GM19239 (cell line): ENCODE measurements at places on chromosomes 12 and 14.

- DNase-seq = no peak
These were observed 5.1 kb downstream of the CDH24 start for GRCh38 chr14:23052182-23052623.

DNA sequence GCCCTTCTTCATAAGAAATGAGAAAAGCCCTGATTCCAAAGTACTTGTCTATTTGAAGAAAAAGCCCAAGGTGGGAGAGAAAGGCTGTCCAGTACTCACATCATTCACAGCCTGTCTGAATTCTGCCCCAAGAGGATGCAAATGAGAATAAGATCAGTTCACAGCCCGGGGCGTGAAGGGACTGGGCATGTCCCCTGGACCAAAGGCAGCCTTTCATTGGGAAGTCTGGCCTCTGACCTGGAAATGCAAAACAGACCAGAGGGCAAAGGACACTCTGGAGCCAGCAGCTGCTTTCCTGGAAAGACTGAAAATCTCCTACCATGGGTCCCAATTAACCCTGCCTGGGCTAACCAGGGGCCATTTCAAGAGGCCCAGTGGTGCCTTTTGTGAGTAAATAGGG is 191.2 kb upstream of the PELI2 start:
- no peak for DNase-seq

DNA sequence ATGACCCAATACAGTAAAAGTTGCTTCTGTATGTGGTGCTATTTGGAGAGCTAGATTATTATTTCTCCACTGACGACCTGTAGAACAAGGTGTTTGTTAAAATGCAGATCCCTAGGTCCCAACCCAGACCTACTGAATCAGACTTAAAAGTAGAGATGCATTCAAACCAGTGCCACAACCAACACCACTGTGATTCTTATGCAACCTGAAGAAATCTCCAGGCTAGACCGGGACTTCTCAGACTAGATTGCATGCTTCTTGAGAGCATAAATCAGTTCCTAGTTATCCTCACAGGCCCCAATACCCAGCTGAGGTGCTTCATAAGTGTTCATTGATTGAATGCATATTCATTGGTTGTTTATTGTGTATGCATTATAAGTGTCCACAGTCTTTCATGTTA is 78.2 kb downstream of the SPTSSA start:
- no peak for DNase-seq

- DNase-seq = no peak
These were observed 24.9 kb upstream of the BCDIN3D start for GRCh38 chr12:49867570-49868341.

DNA sequence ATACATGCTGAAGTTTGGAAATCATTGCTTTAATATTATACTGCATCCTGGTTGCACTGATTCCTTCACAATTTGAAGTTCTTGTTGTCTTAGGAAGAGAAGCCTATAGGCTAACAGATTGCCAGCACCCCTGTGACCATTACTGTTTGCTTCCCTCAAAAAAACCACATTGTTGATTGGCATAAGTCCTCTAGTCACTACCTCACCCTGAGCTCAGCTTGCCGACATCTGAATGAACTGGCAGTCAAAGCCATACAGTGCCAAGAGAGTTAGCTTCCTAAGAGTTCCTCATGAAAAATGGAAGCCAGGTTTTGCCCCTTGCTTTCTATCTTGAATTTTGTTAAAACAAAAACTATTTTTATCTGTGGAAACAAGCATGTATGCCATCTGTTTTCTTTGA is 276.1 kb downstream of the SYT1 start:
- DNase-seq = no peak

GRCh38 chr12:2341051-2341751 is 288.4 kb downstream of the CACNA1C start:
- no peak for DNase-seq

GRCh38 chr14:87066221-87066817 is 926.7 kb downstream of the GALC start:
- DNase-seq = no peak

DNA sequence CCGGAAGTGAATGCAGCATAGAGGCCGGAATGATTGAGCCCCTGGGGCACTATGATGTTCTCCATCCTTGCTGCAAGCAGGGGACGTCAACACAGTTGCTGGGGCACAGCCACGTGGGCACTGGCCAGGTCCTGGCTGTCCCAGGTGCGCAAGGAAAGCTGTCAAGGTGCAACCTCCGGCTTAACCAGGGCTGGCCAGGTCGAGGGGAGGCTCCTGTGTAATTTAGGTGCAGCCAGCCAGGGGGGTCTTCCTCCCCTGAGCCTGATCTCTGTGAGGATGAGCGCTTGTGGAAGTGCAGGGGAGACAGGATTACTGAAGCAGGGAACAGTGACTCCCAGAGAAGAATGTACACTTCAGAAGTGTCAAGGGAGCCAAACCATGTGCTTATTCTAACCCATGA is 852.8 kb upstream of the TMEM132C start:
- no peak for DNase-seq

- DNase-seq = no peak
These were observed 70.4 kb upstream of the SLCO1C1 start for GRCh38 chr12:20624718-20625117.

GRCh38 chr14:64123241-64123822 is 170.8 kb downstream of the ESR2 start:
- DNase-seq = no peak

- no peak for DNase-seq
These were observed 119.1 kb upstream of the TMEM260 start for GRCh38 chr14:56460469-56460868.

GRCh38 chr14:64786296-64787149 is 82.3 kb downstream of the PLEKHG3 start:
- no peak for DNase-seq

- no peak for DNase-seq
These were observed 10.2 kb downstream of the CD69 start for GRCh38 chr12:9750276-9751203.

GRCh38 chr12:57549203-57549908 is 488 bp upstream of the KIF5A start:
- DNase-seq = no peak

DNA sequence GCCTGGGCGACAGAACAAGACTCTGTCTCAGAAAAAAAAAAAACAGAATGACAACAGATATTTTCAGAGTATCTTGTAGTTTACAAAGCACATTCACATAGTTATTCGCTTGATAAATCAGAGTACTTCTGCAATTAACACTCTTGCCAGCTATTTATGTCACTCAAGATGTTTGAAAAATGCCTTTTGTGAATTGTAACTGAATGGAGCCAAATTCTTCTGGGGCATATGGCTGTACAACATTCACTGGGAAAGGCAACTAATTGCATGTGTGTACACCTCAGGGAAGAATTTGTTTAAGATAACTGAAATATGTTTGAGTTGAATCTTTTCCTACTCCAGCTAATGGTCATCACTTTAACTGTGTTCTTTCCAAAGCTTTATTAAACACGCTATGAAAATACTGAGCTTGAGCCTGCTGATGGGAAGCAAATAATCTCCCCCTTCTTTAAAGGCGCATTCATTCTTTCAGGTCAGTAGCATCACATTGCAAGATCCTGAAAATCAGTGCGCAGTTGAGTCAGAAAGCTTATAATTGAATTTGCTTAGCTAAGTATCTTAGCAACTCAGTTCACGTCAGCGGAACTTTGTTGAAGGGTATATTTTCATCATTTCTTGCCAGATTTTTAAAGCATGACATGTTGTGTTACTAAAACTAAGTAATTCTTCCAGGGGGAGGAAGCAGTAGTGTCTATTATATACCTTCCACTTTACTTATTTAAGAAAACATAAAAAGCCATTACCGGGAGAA is 66.6 kb downstream of the SINHCAF start:
- no peak for DNase-seq

DNA sequence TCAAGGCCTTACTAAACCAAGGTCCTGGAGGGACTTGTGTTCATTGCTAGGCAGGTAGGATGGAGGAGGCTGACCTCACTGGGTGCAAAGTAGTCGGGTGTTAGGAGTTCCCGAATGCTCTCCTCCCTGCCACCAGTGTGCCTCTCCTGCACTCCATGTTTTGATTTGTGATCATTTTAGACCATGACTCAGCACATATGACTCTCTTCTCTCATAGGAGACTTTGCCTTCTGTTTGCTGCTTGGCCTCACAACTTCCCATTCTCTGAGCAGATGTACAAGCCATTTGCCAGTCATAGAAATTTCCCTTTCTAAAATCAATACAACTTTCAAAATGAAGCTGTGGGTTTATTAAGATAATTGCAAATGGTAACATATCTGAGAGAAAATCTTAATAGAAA is 46.6 kb upstream of the LRIG3 start:
- DNase-seq = no peak

DNA sequence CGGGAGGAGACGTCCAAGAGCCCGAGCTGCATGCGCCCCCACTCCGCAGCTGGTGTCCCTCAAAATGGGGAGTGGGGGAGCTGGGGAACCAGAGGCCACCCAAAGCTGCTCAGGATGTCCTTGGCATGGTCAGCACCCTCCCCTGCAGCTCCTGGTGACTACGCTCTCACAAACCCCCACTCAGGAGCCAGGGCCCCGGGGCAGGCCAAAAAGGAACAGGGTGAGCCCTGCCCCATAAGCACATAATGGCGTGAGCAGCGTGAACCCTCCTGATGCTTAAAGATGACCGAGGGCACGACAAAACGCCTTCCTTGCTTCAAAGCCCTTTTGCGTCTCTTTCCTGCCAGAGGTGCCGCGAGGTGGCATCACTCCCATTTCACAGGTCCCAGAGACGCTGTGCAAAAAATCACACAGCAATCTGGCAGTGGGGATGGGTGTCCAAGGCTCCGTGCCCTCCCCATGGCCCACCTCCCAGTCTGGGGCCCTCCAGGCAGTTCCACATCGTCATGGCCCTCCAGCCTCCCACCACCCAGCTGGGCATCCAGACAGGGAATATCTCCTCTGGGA is 13.5 kb downstream of the NCOR2 start:
- no peak for DNase-seq

- DNase-seq = no peak
These were observed 134.7 kb downstream of the CMAS start for GRCh38 chr12:22180705-22181104.

DNA sequence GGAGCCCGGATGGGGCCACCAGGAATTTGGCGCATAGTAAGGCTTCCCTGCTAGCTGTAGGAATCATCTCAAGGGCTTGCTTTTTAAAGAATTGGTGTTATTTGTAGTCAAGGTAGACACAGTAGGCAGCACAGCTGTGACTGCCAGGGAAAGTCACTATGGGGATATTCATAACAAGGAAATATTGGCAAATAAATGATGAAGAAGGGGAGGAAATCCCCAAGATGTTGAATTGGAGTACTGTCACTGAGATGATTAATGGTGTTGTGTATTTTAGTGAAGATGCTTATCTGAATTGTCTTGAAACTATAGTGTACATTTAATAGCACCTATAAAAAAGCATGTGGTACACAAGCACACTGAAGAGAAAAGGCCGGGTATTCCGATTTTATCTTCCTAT is 118.9 kb downstream of the NPAS3 start:
- DNase-seq = no peak

GRCh38 chr14:28653521-28653920 is 113.1 kb upstream of the FOXG1 start:
- no peak for DNase-seq

GRCh38 chr12:49667325-49668090 is 39.7 kb downstream of the FMNL3 start:
- no peak for DNase-seq

GRCh38 chr14:31232081-31232480 is 24.5 kb upstream of the HECTD1 start:
- no peak for DNase-seq

DNA sequence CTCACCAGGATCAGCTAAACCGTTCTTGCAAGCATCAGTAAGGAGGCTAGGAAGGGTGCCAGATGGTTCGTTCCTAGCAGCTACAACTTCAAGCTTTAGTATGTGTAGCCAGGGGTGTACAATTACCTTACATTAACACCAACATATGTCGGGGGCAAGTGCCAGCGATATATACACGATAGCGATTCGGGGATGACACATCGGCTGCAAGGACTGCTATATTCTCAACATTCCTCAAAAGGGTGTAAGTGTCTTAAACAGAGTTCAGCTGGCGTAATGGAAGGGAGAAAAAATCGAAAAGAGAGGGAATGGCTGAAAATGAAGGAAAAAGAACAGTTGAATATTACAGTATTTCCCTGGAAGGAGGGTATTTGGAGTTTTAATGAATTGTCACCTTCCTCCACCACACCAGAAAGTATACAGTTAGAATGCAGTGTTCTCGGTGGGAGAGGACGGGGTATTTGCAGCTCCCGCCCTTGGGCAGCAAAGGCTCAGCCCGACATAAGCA is 545 bp downstream of the LIMA1 start:
- no peak for DNase-seq

- no peak for DNase-seq
These were observed 885.3 kb upstream of the TMEM132C start for GRCh38 chr12:127381681-127382080.

- no peak for DNase-seq
These were observed 221.6 kb downstream of the SLC25A21 start for GRCh38 chr14:36950812-36951211.
